ENCODE measurements at places on chromosomes 16 and 17. TPM values are rescaled to one million over a fixed set of nuclear protein-coding genes. Genes with fewer than 3 reads are reported as not detected.

Gene GPRC5B
- 6.7 TPM for total RNA-seq

Gene SPAG5
- 3.9 TPM for total RNA-seq

Gene GPR139
- total RNA-seq = not detected

Gene ANKS3
- 25.9 TPM for total RNA-seq

DNA sequence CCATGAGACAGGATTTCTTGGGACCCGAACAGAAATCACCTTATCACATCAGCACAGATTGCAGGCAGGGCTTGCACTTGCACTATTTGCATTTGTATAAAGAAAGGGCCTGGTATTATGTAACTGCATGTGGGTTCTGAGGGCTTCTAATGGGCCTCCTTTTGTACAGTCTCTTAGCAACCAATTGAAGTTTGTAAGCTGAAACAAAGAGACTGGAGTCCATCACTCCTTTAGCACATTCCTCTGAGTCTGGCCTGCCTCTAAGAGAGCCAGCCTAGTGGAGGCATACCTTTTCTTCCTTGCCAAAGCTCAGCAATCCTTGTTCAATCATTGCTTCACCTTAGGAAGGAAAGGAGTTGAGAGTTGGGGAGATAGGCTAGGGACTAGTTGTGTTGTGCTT lies 387.1 kb downstream of the XYLT1 start:
- H3K4me1 ChIP-seq = no peaks in the 10 kb centered on the region
- H3K27ac ChIP-seq = no peak overlapping the region
- H3K4me3 ChIP-seq = no peak overlapping the region

DNA sequence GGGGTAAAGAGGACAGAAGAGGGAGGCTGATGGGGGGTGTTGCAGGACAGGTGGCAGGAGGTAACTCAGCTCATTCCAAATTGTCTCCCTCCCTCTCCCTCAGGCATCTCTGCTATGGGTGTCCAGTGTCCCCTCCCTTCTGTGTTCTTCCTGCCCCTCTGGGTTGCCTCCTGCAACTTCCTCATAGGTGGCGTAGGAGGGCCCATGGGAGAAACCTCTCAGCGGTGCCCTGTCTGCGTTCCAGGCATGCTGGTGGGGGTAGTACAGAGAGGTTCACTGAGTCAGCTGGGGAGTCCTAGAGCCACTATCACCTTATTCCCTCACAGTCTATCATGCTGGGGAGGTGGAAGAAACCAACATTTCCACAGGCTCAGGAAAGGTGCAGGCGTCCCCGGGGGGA lies 14.7 kb upstream of the ODF4 start:
- H3K27me3 ChIP-seq = peaks cover 9% of the 10 kb centered on the region
- peaks cover 13% of the 10 kb centered on the region for H3K4me1 ChIP-seq
- DNase-seq = no peak
- no peaks in the 10 kb centered on the region for H3K36me3 ChIP-seq

Gene PRSS22
- total RNA-seq = not detected

Gene CD7
- total RNA-seq = 2.8 TPM

Gene SMIM22
- total RNA-seq = not detected

Gene NUP88
- 68.3 TPM for total RNA-seq

- DNase-seq = no peak
- H3K4me1 ChIP-seq = peaks cover 86% of the 10 kb centered on the region
Measured at GRCh38 chr17:45155483-45155882, 6.2 kb upstream of the HEXIM2 start.

Gene P2RX5
- total RNA-seq = 0.27 TPM

- no peak overlapping the region for H3K4me3 ChIP-seq
- no peaks in the 10 kb centered on the region for H3K4me1 ChIP-seq
- no peak for DNase-seq
- no peaks in the 10 kb centered on the region for H3K36me3 ChIP-seq
Measured at GRCh38 chr17:7183433-7184090, 4.4 kb upstream of the ASGR1 start.
